ENCODE measurements at places on chromosomes 1 and 21. TPM values are rescaled to one million over a fixed set of nuclear protein-coding genes. Genes with fewer than 3 reads are reported as not detected.

The TRIM63 gene
- total RNA-seq = not detected

The SPRTN gene
- total RNA-seq = 14.7 TPM

The TUFT1 gene
- total RNA-seq = 4.1 TPM

The SZT2 gene
- total RNA-seq = 6.3 TPM

The HCN3 gene
- not detected for total RNA-seq

The NAXE gene
- 212 TPM for total RNA-seq

The ACP6 gene
- total RNA-seq = 10.9 TPM

The FMO2 gene
- not detected for total RNA-seq

The TAS1R3 gene
- total RNA-seq = not detected

The LCE1D gene
- total RNA-seq = not detected

The RPTN gene
- total RNA-seq = not detected

The OR2L5 gene
- total RNA-seq = not detected

The OR2L2 gene
- not detected for total RNA-seq

The DNTTIP2 gene
- 35.6 TPM for total RNA-seq

The FNDC5 gene
- 0.15 TPM for total RNA-seq

The S100A13 gene
- 175 TPM for total RNA-seq

The MPZ gene
- 0.39 TPM for total RNA-seq

The COL16A1 gene
- total RNA-seq = 12.2 TPM

The NR5A2 gene
- total RNA-seq = 0.06 TPM

The CLDN17 gene
- not detected for total RNA-seq

The PLD5 gene
- not detected for total RNA-seq

The ACTL8 gene
- total RNA-seq = 0.06 TPM

The MEX3A gene
- 4.5 TPM for total RNA-seq

All from H4 (cell line).